ENCODE measurements at places on chromosomes 5 and 9.

DNA sequence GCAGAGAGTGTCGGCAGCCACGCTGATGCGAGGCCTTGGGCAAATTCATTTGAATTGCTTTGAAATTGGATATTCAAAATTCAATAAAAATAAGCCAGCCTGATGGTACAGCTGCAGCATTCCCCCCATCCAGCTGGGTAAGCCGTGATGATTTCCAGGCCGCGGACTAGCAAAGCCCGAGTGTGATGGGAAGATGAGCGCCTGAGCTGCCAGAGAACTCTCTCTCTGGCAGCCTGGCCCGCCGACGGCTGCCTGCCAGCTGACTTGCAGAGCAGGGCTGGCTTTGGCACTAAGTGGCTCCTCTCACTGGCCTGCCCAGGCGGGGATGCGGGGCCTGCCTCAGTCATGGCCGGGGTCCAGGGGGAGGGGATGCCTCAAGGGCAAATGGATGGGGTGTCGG, 268.3 kb upstream of the WWC1 start:
- DNase-seq, result peak; percentile 2

- DNase-seq, result no peak
These were observed 9.7 kb downstream of the AFF4 start for GRCh38 chr5:132953710-132954109.

DNA sequence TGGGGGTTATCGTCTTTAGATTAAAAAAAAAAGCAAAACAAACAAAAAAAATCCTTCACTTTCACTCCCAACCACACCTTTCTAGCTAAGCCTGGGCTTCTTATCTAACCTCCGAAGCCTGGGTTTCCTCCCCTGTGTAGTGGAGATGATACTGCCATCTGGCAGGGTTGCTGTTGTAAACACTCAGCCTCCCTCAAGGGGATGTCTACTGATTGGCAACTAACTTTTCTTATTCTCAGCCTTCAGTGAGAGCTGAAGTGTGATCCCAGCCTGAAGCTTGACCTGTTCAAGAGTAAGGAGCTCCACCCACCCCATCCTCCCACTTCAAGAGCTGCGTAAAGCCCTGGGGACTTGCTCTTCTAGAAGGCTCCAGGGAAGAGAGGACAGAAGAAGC, 21.5 kb upstream of the WWC1 start:
- DNase-seq, result no peak

- no peak for DNase-seq
These were observed 125.8 kb upstream of the SLIT3 start for GRCh38 chr5:169426784-169427183.

DNA sequence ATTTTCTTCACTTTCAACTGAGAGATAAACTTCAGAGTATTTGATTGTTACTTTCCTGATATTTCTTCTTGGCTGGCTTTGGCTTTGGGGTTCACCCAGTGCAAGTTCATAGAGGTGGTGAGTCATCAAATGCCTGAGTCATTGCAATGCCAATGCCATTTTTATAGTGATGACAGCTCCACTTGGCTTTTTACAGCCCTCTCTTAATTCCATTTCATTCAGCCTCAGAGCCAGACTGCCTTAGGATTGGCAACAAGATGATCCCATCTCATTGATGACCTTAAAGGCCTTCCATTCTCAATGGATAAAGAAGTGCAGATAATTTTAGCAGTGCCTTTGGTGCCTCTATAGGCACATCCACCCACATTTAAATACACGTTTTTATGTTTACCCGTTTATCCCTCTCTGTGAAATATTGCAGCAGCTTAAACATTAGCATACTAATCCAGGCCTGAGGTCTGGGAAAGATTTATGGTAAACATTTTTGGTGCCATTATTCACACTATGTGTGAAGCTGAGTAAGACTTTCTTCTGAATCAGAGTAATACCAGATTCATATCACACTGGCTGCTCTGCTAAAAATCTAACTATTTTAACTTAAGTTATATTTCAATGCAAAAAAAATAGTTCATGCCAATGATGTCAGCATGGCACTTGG, 88.9 kb upstream of the TYRP1 start:
- no peak for DNase-seq

- no peak for DNase-seq
These were observed 152.4 kb upstream of the TRPC7 start for GRCh38 chr5:136517755-136518154.

GRCh38 chr5:160020266-160020770, 11.4 kb downstream of the TTC1 start:
- no peak for DNase-seq

- no peak for DNase-seq
These were observed 725.3 kb upstream of the PTPRD start for GRCh38 chr9:11338130-11338529.

GRCh38 chr5:68037546-68037945, 178.0 kb upstream of the PIK3R1 start:
- DNase-seq, result no peak

- no peak for DNase-seq
These were observed 54.9 kb downstream of the MTX3 start for GRCh38 chr5:79936002-79936645.

DNA sequence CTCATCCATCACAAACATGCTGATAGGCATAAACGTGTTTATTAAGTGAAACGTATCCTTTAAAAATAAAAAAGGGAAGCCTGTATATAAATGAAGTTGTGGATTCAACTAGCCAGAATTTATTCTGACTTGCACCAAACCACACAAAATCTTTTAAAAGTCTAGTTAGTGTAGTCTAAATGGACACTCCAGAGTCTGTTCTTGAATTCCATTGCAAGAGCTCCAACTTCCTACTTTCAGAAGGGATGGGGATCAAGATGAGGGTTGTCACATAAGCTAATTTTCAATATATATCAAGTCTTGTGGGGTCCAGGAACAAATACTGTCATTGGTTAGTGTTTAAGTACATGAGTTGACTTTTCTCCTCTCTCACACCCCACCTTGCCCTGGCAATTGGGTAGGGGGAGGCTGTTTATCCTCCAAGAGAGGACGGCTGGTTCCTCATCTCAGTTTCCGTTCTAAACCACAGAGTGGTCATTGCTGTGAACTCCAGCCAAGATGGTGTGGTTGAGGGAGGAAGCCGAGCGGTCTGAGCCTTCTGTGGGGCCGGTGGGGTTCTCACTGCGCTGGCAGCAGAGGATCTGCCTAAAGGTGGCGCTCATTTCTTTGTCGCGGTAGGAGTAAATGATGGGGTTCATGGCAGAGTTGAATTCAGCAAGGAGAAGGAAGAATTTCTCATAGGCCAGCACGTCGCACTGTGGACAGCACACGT, 163.2 kb downstream of the LPAR1 start:
- DNase-seq, result no peak

DNA sequence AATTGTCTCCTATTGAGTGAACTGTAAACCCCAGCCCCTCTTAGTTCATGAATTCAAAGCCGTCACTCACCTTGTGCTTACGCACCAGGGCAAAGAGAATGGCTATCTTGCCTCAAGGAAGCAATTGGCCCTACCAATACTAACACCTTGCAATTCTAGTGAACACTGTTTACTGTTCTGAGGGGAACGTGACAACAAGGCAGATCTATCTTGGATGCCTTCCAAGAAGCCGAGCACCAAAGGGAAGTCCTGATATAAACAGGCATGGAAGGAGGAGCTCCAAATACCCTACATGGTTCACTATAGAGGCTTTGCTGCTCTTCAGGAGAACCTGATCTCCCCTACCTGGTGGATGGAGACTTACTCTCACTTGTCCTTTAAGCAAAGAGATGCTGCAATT, 1.7 kb upstream of the PLPPR1 start:
- peak; percentile 76 for DNase-seq

DNA sequence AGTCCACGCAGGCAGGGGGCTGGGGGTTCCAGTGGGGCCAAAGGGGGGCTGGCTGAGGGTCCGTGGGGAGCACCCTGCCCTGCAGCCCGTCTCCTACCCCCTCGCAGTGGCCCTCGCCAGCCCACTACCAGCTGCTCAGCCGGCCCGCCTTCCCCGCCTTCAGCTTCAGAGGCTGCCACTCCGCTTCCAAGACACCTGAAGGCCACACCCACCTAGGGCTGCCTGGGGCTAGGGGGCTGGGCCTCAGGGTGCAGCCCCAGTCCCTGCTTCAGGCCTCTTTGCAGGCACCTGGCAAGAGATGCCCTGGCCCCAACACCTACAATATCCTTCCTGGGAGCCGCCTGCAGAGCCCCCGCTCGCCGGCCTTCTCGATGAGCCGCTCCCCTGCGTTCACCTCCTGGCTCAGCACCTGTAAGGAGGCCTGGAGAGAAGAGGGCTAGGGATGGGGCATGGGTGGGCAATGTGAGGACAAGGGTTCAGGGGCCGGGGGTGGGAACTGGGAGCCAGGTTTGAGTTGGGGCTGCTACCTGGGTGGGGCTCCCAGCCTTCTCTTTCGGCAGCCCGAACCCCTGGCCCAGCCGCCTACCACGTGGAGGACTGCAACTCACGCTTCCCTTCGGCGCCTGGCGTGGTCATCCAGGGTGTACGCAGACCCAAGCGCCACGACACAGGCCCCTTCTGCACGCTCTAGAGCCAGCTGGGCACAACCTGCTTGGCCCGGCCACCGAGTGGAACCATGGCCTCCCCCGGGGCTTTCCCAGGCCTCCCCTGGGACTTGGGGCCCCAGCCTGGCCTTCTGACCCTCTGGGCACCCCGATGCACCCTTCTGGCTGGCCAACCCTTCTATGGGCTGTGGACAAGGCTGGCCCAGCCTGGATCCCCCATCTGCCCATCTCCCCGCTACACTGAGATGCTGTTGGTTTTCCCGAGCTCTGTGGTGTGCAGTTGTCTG, 1.7 kb downstream of the STPG3 start:
- DNase-seq, result no peak

DNA sequence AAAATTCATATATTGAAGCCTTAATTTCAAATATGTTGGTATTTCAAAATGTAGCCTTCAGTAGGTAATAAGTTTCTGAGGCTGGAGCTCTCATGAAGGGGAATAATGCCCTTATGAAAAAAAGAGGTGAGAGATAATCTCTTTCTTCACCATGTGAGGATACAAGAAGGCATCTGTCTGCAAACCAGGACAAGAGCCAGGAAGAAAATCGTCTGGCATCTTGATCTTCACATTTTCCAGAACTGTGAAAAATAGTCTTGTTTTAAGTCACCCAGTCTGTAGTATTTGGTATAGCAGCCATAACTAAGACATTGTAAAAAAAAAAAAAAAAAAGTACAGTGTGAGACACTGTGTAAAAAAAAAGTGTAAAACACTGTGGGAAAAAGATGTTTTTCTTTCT, 768.9 kb downstream of the TAF11L14 start:
- DNase-seq, result no peak

DNA sequence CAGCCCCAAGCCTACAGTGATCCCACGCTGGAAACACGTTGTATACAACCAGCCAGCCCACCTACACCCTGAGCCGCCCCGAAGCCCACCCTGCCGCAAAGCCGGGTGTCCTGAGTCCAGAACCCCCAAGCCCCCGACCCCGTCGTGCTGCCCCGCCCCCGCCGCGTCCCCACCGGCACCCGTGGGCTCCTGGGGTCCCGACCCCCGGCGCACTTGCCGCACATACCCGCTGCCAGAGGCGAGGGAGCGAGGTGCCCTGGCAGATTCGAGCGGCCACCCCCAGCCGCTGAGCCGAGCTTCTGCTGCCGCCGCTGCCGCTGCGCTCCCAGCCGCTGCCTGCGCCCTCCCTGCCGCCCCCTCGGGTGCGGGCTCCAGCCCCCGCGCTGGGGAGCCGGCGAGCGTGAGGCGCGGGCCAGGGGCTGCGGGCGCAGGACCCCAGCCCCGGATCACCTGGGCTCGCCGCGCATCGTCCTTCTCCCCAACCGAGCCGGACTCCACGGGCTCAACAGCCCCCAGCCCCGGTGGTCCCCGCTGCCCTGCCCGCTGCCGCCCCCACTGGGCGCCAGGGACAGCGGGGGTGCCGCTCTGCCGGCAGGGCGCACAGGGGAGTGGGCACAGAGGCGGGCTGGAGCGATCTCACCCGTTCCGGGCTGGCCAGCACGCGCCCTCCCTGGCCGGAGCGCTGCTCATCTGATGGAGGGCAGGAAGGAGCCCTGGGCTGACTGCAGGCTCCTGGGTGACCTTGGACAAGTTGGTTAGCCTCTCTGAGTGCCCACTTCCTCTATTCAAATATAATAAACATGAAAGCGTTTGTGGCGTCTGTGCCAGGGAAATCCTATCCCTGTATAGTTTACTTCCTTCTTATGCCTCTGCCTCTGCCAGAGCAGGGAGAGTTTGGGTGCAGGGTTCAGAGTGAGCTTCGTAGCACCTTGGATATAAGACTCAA, at the start of gene HTR4:
HTR4 (minus strand) TSS at position 692 of the 946 bp plus-strand sequence. CDS start 17,513 bp downstream, outside the sequence.
- peak; percentile 16 for DNase-seq

DNA sequence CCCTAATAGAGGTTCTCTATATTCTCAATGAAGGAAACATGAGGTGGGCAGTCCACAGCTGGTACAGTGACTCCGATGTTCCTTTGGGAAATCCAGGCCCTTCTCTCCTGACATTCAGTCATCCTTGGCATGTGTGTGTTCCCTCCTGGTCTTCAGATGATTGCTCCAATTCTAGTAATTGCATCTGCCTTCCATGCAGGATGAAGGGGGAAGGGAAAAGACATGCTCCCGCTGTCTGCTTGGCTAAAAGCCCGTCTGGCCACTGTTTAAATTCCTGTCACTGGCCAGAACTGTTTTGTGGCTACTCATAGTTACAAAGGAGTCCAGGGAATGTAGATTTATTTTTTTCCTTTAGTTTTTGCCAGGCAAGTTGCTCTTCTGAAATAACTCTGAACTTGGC, 65.0 kb downstream of the MAST4 start:
- peak; percentile 3 for DNase-seq

DNA sequence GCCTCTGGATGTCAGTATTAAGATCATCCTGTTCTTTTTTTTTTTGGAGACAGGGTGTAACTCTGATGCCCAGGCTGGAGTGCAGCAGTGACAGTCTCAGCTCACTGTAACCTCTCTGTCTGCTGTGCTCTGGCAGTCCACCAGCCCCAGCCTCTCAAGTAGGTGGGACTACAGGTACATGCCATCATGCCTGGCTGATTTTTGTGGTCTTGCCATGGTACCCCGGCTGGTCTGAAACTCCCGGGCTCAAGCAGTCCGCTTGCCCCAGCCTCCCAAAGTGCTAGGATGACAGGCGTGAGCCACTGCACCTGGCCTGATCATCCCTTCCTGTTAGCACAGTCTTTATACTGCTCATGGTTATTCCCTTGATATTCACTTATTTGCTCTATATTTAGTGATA, 3.5 kb downstream of the KDM4C start:
- no peak for DNase-seq

DNA sequence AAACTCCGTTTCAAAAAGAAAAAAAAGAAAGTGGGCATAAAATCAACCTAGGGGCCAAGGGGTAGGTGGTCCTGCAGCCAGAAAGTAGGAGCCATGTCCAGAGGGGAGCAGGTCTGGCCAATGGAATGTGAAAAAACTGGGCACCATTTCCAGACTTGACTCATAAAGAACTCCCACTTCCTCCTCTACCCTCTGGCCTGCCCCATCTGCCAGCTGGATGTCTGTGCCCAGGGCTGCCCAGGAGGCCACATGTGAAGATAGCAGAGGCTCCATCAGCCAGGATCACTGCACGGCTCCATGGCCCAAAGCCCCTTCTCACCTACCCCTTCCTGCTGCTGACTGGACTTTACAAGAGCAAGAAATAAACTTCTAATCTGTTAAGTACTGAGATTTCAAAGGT, 42.1 kb upstream of the EEIG1 start:
- DNase-seq, result no peak

DNA sequence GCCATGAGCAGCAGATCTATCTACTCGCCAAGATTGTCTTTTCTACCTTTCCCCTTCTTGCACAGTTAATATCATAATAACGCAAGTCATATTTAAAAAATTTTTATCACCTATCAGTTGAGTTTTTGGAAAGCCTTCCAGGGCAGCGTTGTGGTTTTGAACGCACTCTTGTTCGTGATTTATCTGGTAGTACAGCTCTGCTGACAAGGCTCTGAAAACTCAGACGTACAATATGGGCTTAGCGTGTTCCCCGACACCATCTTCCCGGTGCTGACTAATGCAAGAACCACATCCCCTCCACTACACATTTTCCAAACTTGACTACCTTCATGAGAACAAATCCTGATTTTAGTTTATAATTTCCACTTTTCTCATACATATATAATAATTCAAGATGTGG, 1.6 kb upstream of the NFIL3 start:
- DNase-seq, result no peak

Measured in NCI-H1092 treated with DMSO at 0.1 percent for 48 hours (cell line).